ENCODE measurements at places on chromosomes 4 and X.
A peak's percentile ranks its signal among the peaks of the same experiment; 100 is the strongest.

DNA sequence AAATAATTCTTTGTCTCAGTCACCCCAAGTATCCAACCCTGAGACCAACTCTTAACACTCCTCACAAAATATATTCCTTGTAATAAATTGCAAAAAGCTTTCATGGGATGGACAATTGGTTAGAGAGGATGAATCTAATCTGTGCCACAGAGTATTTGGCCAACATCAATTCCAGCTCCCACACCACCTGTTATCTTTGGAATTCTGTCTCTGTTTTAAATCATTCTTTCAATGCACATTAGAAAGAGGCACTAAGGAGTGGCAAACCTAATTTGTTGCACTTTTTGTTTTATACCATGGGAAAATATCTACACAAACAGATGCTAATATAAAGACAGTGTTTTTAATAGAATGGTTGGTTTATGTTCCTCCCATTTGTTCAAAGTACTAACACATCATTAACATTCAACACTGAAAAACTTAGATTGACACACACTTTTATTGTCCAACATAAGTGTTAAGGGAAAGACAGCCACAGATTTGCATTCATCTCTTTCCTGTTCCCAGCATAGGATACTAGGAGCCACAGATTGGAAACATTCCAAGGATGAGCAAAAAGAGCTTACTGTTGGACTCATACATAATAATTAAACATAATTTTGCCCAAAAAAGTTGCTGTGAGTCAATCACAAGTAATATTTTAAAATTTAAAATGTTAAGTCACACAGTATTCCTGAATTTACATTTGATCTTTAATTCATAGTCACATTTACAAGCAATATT, 116.4 kb downstream of the PPA2 start:
- no peak for DNase-seq

- no peak for DNase-seq
Measured at GRCh38 chr4:69731847-69732246, 28.6 kb downstream of the SULT1B1 start.

GRCh38 chr4:80592950-80593349, 257.4 kb downstream of the CFAP299 start:
- peak; percentile 6 for DNase-seq

GRCh38 chrX:66030505-66031317, 9.2 kb downstream of the VSIG4 start:
- peak; percentile 40 for DNase-seq

DNA sequence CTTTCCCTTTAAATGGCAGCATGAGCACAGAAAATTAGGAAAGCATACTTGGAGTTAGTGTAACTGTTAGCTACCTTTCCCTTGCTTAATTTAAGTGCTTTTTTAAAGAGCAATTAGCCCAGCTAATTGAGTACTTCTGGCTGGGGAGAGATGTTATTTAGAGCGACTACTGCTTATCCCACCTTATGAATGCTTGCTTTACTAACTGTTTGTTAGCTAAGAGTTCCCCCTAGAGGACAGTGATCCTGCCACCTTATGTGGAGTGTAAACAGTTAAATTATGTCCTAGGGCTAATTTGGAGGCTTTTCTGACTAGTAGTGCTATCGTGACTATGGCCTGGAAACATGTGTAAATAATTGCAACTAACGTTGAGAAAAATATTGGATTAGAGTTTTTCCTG, 909.4 kb downstream of the FSTL5 start:
- peak; percentile 1 for DNase-seq

GRCh38 chrX:42776195-42776594, 1.8 kb downstream of the PPP1R2C start:
- no peak for DNase-seq

- peak; percentile 15 for DNase-seq
Measured at GRCh38 chrX:116204932-116205331, 34.4 kb downstream of the AGTR2 start.

DNA sequence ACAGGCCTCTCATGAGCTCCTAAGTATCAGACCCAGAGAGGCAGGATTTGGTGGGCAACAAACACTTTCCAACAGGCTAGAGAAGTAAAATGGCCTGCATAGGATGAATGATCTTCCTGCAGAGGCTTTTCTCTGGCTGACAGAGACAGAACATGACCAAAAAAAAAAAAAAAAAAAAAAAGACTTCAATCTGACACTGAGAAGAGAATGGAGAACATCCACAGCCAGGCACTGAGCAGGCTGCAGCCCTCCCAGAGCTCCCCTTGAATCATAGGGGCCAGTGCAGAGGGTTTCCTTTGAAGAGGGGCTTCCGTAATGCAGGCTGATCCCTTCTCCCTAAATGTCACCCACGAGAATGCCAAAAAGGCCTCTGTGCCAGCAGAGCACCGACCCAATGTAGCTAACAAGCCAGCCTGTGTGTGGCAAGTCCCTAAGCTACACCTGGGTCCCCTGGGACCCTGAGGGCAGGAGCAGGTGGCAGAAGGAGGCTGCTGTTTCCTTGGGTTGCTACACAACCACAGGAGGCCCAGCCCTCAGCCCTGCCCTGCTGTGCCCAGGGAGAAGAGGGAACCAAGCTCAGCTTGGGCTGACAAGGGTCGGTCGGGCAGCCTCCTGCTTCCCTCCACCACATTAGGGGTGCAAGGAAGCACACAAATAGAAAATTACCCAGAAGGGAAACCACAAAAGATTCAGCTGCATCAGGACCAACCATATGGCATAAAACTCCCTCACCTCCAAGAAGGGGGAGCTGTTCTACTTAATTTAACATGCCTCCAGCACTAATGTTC, 55.6 kb downstream of the MAP7D2 start:
- no peak for DNase-seq

DNA sequence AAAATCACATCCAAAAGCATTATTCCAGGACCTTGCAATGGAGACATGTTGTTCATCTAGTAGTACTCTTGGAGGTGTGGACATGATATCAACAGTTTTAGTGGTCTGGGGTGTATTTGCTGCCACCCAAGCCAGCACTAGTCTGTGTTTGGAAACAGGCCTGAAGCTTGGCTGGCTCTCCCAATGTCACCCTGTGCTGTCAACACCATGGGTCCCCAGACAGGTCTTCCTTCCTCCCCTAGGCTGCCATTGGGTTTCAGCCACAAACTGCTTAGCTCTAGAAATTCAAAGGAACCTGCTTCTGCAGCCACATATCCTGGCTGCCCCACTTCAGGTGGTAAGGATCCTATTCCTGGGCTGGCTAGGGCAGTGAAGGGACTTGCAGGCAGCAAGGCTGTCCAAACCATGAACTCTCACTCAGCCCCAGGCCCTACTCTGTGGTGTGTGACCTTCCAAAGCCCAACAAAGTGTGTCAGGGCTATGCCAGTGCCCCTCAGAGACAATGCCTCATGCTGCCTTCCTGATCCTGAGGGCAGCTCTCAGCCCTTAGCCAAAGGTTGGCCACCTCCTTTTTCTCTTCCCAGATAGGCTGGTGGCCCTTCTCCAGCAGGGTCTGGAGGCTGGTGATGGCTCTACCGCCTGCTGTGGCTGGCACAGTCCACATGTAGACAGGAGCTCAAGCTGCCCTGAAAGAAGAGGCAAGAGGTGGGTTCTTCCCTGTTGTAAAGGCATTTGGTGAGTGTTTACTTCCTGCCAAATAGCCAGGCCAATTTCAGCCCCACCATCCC, 18.3 kb downstream of the AMER1 start:
- DNase-seq, result no peak

- DNase-seq, result no peak
Measured at GRCh38 chr4:3599951-3600350, 67.7 kb upstream of the LRPAP1 start.

GRCh38 chr4:100069207-100069606, 119.1 kb upstream of the H2AZ1 start:
- DNase-seq, result no peak

DNA sequence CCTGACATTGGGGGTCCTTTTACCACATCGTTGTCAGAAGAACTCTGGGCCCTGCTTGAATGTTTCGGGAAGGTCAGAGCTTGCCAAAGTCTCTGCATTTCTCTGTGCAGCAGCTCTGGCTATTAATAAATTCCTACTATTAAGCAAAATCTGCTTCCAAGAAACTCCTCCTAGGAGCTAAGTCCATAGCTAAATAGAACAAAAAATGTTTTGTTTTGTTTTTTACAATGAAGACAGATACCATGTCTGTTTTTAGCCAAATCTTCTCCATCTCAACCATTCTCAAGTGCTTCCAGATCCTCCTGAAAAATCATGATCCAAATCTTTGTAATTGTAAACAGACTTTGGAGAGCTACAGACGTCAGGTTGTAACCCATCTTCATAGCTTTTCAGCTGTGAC, 161.6 kb downstream of the SPATA18 start:
- DNase-seq, result no peak

DNA sequence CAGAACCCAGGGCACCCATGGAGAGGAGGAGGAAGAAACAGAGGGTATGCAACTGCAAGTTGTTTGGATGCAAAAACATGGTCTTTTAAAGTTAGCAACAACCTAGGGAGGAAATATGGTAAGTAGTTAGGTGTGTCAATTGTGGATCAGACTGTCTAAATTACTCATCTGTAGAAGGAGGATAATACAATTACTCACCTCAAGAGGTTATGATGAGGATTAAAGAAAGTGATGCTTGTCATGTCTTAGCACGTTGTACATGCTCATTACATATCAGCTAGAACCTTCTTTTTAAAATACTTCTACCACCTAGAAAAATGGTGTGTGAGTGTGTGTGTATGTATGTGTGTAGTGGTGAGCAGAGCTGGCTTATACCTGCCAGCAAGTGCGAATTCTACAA, 2.3 kb upstream of the C1QTNF7 start:
- peak; percentile 91 for DNase-seq

DNA sequence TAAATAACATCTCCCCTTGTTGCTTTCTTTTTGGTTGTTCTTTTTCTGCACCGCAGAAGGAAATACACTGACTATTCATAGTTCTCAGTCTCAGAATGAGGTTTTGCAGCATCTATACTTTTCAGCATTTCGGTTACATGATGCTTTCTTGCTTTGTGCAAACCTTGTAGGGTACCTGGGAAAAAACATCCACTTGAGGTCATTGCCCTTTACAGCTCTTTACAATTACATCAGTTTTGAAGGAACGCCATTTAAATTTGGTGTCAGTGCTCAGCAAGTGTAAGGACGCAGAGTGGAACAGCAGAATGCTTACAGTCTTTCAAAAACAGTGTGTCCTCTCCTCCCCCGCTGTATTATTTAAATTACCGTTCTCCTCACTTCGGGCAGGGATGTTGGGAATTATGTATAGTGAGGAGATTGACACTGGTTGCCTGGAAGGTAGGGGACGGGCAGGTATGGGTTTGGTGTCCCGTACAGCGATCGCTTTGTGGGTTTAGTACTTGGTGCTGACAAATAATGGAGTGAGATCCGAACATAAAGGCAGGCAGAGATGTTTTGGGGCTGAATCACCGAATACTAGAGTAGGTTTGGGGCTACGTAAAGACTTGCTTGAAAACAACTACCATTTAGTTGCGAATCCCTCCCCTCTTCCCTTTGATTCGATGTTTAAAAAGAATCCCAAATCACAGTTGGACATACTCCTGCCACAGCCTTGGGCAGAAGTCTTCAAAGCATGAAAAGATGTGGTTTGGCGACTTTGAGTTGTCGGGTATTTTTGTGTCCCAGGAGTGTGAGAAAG, 2.0 kb upstream of the NKX3-2 start:
- DNase-seq, result no peak

- DNase-seq, result no peak
Measured at GRCh38 chr4:47391256-47391655, 72.2 kb downstream of the COMMD8 start.

- DNase-seq, result no peak
Measured at GRCh38 chrX:48919360-48919841, 577 bp upstream of the PIM2 start.

GRCh38 chr4:185358959-185359358, 36.8 kb downstream of the LRP2BP start:
- DNase-seq, result no peak

DNA sequence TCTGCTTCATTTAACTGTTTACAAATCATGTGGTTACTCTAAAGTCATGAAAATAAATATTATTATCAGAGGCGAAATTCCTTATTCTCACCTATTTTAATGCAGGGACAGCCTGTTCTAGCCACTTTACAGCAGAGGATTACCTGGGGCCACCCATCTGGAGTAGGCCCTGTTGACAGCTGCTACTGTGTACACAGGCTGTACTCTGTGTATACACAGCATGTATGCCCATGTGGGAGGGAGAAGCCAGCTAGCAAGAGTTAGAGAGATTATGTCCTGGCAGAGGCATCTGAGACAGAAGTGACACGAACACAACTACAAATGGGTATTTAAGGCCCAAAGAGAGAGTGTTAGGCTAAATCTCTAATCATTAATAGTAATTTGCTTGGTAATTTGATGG, 62.1 kb downstream of the GPRIN3 start:
- DNase-seq, result no peak

GRCh38 chrX:8244301-8244700, 73.2 kb upstream of the VCX2 start:
- peak; percentile 7 for DNase-seq

DNA sequence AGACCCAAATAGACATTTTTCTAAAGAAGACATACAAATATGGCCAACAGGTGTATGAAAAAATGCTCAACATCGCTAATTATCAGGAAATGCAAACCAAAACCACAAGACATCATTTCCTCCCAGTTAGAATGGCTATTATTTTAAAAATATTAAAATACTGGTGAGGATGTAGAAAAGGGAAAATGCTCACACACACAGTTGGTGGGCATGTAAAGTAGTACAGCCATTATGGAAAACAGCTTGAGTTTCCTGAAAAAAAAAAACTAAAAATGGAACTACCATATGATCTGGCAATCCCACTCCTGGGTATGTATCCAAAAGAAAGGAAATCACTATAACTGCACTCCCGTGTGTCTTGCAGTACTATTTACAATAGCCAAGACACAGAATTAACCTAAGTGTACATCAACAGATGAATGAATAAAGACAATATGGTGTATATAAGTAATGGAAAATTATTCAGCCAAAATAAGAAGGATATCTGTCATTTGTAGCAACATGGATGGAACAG, 128.9 kb upstream of the DKK2 start:
- no peak for DNase-seq

- no peak for DNase-seq
Measured at GRCh38 chr4:53589511-53589910, 1.8 kb downstream of the LNX1 start.
